ENCODE measurements at places on chromosomes 11 and 22.

- DNase-seq: no peak
Measured at GRCh38 chr11:75869661-75870455, 54.8 kb downstream of the UVRAG start.

GRCh38 chr11:134346976-134347350 lies 15.2 kb downstream of the GLB1L2 start:
- DNase-seq: no peak

DNA sequence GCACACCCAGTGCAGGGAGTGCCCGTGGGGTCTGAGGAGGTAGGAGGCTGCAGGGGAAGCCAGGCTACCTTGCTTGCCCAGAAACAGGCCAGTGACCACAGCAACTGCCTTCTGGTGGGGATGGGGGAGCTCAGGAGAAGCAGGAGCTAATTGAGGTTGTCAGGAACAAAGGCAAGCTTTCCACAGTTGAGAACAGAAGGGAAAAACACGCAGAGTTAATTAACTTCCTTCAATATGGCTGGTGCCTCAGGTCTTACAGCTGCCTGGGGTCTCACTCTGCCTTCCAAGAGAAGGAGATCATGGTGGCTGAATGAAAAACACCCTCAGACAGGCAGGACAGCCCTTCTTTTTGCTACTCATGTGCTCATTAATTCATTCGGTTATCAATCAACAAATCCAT lies 127.9 kb upstream of the SYT13 start:
- DNase-seq: no peak

DNA sequence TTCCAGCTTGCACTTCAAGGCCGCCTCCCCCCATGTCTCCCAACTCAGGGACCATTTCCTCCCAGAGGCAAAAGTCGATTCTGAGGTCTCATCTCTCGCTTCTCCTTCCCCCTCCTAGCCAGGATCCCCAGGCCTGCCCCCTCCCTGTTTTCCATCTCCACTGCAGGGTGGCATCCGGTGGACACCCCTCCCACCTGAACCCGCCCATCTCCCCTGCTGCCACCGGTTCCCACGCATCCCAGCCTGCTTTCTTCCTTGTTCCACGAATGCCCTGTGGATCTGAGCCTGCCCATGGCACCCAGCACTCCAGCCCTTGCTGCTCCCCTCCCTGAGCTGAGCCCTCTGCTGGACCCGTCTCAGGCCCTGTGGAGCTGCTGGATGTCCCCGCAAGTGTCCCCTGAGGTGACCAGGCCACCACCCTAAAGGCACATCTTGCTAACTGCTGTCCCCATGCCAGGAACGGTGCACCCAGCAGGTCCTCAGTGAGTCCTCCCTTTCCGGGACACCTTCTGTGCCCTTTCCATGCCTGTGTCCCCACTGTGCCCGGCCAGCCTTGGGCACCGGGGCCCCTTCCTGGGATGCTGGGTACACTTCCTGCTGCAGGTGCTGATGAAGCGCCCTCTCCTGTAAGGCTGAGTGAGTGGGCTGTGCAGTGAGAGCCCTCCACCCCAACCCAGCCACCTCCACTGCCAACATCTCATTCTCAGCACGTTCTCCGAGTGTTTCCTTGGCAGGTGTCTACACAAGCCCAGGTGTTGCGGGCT lies 936 bp downstream of the IL17REL start:
- DNase-seq: no peak

DNA sequence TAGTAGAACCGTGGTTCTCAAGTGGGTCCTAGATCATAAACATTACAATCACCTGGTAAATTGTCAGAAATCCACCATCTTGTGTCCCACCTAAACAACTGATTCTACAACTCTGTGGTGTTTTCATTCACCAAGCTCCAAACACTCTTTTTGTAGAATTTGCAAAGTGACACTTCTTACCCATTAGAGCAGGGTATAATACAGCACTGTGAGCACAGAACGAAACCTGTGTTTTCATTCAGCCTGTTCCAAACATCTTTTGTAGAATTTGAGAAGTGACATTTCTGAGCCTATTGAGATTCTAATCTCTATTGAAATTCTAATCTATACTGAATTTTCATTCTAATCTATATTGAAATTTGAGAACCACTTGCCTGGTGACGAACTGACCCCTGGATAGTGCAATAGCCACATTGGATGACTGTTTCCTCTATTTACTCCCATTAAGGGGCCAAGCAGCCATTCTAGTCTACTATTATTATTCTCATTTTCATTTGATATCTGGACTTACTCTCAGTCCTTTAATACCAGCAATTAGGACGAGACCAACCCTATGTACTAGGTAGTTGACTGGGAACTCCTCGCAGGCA lies 616.6 kb downstream of the LRRC4C start:
- DNase-seq: no peak

GRCh38 chr11:104979839-104980238 lies 11.5 kb upstream of the CASP4 start:
- DNase-seq: no peak

- no peak for DNase-seq
Measured at GRCh38 chr11:126464796-126465195, 109.3 kb downstream of the ST3GAL4 start.

DNA sequence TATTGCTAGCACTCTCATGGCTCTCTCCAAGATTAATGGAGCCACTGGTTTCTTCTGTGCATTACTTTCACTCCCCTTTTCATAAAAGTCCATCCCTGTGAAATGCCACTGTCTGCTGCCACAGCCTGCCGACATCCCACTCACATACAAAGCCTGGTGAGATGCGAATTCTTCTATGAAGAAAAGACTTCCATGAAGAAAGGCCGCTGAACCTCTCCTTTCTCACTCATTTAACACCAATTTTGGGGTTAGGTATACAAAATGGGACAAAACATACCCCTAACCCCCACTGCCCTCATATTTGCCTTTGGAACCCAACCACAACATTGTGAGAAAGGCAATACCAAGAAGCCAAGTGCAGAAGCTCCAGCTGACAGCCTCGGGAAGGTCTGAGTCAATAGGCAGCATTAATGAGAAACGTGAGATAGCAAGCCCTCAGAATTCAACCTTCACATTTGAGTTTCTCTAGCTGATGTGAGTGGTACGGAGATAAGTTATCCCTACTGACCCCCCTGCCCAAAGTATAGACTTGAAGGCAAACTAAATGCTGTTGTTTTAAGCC lies 156.4 kb downstream of the ATG16L2 start:
- no peak for DNase-seq

- no peak for DNase-seq
Measured at GRCh38 chr11:18726040-18726439, at the start of gene IGSF22. Gene IGSF22, minus strand, starts transcription at chr11:18726188. Its CDS starts 1,952 bp downstream, at chr11:18724236.

DNA sequence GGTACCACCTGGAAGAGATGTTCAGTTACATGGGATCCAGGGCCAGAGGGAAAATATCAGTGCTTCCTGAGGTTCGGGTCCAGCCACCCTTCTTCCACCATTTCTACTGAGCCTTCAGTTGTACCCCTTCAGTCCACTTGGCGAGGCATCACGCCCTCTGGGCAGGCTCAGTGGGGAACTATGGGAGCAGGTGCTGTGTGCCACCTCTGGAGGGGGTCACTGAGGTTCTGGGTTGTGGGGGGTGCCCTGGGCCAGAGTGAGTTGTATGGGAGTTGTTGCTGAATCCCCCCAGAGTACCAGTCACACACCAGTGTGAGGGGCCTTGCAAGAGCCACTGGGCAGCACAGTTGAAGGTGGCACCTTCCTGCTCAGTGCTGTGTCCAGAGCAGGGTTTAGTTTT lies 2.7 kb upstream of the SREBF2 start:
- DNase-seq: no peak

- no peak for DNase-seq
Measured at GRCh38 chr11:14932447-14932846, 39.7 kb downstream of the CALCA start.

DNA sequence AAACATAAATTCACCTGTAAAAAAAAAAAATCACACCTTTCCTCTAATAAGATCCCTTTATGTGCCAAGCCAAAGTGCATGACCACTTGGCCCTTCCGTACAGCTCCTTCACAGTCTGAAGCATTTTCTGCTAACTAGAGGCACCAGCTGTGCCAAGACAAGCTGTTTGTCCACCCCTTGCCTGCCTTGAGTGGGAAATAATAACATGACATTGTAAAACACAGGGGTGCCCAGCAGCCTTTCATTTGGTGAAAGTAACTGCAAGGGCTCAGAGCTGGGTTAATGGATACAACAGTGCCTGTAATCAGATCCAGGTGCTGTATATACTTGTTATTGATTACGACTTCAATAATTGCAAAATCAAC lies 59.2 kb downstream of the DDIAS start:
- DNase-seq: no peak

All from activated CD8-positive, alpha-beta memory T cell treated with anti-CD3 and anti-CD28 coated beads for 4 hours (primary cell).